Lung microvascular endothelial cell (primary cell): ENCODE measurements at places on chromosomes 12 and 14. TPM values are rescaled to one million over a fixed set of nuclear protein-coding genes. Genes with fewer than 3 reads are reported as not detected.

- DNase-seq: no peak
These were observed 455.0 kb upstream of the TMEM132C start for GRCh38 chr12:127811988-127812387.

GRCh38 chr14:74491956-74492775 is 939 bp downstream of the NPC2 start:
- peak; percentile 23 for DNase-seq

DNA sequence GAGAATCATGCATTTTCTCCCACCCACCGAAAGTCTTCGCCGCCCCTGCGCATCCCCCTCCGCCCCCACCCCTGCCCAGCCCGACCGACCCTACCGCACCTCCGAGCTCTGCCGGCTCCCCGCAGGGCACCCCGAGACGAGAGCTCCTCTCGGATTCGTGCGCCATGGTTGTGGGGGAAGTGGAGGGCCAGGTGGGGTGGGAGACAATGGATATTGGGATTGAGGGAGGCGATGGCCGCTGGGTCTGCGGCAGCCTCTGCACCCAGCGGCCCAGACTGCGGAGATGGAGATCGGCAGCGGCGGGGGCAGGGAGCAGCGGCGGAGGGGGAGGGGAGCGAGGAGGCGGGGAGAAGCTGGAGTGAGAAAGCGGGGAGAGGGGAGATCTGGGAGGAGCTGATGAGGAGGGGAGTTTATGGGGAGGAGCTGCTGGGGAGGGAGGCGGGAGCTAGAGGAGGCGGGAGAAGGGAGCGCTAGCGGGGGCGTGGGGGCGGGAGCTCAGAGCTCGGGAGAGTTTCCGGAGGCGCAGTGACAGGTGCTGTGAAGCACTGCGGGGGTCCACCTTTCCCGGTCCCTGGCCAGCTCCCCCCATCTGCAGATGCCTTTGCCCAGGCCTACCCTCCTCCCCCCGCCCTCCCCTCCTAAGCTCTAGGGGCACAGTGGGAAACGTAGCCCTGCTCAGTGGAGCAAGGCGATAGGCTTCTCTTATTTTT is at the start of gene SALL2:
Gene SALL2 (minus strand): TSS at position 385 of the 710 bp plus-strand sequence. CDS start 219 bp downstream, at position 166.
- DNase-seq: peak; percentile 38

DNA sequence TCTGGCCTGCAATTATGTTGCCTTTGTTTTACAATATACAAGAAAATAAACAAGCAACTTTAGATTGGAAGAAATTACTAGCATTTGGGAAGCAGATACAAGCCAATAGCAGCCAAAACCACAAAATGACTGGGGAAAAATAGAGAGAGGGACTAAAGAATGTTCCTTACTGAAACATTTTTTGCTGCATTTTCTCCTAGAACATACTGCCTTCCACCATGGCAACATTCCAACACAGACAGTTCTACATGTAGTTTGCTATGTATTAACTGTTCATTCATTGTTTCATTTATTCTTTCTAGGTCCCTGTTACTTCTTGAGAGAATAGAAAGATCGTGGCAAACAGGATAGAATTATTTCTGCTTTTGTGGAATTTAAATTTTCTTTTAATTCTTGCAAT is 530.2 kb downstream of the RPS29 start:
- no peak for DNase-seq

The PLD4 gene
- total RNA-seq: under 0.01 TPM in 1 of 2 replicates, not detected in the other
